ENCODE measurements at places on chromosomes 6 and 20.

GRCh38 chr20:61958773-61959700 lies 106.6 kb downstream of the TAF4 start:
- no peak for DNase-seq

GRCh38 chr6:122790028-122790422 lies 967 bp downstream of the SMPDL3A start:
- no peak for DNase-seq

- no peak for DNase-seq
These were observed 30.7 kb downstream of the PTPN1 start for GRCh38 chr20:50540620-50541605.

DNA sequence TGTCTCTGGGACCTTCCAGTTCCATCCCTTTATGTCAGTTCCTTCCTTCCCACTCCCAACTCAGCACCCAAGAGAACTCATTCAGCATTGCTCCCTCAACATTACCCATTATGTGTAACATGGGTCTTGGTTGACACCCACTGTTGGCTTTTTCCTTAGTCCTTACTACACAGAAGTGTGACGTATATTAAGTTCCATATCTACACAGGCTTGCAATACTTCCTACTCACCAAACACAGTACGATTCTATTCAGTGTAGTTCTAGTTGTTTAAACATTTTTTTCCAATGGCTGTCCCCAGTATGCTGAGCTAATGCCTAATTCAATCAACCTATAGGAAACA lies 37.7 kb downstream of the ARHGAP18 start:
- DNase-seq = no peak

DNA sequence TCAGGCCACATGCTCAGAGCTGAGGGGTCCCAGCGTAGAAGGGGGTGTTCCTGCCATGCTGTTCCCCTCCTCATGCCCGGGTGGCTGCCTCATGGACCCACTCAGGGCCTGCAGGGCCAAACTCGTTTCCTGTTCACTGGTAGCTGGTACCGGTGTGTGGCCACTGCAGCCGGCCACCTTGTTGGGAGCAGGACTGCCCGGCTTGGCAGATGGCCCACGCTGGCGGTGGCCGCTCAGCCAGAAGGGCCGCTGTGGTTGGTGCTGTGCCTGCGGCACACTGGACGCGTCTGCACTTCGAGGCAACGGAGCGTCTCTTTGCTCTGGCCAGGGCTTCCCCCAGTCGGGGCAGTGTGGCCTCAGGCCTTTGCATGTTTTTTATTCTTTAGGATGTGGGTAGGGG lies 10.0 kb upstream of the COL20A1 start:
- no peak for DNase-seq

DNA sequence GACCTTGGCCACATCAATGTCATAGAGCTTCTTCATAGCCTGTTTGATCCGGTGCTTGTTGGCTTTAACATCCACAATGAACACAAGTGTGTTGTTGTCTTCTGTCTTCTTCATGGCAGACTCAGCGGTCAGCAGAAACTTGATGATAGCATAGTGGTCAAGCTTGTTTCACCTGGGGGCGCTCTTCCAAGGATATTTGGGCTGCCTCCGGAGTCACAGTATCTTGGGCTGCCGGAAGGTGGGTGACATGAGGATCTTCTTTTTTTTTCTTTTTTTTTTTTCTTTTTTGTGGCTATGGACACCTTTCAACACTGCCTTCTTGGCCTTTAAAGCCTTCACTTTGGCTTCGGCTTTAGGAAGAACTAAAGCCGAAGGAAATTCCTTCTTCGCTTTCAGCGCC lies 244.6 kb downstream of the GJA1 start:
- DNase-seq = no peak

- DNase-seq = no peak
These were observed 55.0 kb upstream of the KCNK16 start for GRCh38 chr6:39377539-39377950.

GRCh38 chr6:157432231-157432891 lies 51.4 kb downstream of the ZDHHC14 start:
- DNase-seq = no peak

DNA sequence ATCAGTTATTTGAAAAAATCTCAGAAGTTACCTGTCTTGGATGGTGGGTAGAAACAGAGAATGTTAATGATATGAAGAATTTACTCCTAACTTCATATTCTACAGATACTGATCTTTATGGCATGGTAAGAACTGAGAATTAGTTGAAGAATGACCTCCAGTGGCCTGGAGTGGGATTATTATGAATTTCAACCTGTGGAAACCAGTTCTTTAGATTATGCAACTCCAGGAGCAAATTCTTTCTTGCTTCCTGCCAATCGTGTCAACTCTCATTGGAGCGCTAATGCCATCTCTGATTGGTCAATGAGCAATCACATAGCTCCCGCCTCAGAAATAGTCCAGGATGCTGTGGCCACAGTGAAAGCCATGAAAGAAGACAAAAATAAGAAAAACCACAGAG lies 40.6 kb downstream of the LYRM2 start:
- no peak for DNase-seq

DNA sequence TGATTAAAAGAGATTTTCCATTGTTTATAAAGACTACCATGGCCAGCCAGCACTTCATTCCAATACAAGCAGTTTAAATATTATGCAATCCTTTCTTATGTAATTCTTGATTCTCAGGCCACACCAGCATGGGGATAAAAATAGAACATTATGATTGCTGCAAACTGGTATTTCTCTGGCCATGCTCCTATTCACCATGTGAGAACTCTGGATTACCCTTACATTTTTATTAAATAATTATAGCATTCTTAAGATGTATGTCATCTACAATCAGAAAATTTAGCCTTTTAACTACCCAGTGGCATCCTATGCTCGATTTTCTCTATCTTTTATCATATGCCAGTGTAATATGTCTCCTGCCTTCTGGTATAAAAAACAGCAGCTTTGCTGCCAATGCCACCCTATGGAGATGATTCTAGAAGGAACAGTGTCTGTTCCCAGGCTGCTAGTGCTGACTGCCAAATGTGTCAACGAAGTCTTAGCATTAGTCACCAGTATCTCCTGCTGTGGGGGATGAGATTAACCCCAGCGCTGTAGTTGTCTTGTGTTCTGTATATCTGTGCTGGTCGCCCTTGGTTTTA lies 501.4 kb downstream of the BCKDHB start:
- no peak for DNase-seq

DNA sequence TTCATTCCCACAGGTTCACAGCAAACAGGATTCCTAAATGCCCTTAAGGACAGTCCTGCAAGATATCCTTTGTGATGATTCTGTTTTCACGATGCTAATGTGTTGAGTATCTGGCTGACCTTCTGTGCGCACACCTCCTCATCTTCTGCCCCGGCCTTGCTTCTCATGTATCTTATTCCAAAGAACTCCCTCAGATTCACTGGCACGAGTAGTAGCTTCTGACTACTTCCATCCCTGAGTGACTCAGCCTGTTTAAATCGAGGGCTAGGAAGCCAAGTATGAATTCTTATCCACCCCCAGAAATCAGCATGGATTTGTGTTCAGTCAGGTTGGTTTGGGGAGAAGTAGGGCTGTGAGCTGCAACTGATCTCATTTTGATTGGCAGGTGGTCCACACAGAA lies 190.2 kb upstream of the SNX9 start:
- DNase-seq = no peak

- DNase-seq = no peak
These were observed 3.9 kb downstream of the TXLNB start for GRCh38 chr6:139287868-139288267.

- DNase-seq = no peak
These were observed 9.3 kb downstream of the GFRA4 start for GRCh38 chr20:3653921-3654320.

- no peak for DNase-seq
These were observed 152.5 kb downstream of the IBTK start for GRCh38 chr6:82095091-82095490.

- no peak for DNase-seq
These were observed 994.7 kb upstream of the EPHA7 start for GRCh38 chr6:94414041-94414440.

DNA sequence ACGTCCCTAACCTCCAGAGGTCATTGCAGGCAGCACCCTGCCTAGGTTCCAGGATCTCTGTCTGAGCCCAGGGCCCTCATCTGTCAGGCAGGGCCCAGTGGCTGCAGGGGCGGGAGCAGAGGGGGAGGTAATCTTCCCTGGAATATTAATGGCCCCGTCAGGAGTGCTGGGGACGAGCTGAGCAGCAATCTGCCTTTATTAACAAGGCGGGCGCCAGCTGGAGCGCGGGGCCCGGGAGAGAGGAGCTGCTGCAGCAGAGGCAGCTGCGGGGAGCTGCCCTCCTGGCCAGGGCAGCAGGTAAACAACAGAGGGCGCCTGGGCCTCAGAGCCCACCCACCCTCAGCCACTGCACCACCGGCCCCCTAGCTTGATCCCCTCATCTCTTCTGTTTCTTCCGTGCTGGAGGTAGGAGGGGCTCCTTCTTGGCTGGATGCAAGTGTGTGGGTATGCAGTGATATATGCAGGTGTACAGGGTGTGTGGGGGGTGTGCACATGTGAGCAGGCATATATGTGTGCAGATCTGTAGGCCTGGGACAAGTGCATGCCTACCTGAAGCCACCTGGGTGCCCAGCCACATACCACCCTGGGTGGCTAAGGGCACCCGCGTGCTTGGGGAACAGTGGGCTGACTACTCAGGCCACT lies 131.8 kb upstream of the MLN start:
- DNase-seq = no peak

DNA sequence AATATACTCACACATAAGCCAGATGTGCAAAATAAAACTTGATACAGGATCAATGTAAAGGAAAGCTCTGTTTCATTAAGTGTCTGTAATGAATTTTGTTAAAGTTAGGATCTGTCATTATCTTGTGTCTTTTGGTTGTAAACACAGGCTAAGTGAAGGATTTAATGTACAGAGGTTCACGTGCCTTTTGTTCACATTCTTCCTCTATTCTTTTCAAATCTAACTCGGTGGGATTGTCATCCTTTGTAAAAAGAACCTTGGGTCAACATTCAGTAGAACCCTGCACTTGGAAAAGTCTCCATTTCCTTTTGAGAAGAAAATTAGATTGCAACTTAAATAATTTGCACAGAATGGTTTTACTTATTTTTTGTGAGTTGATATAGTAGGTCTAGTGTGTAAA lies 7.7 kb upstream of the LIN28B start:
- no peak for DNase-seq

DNA sequence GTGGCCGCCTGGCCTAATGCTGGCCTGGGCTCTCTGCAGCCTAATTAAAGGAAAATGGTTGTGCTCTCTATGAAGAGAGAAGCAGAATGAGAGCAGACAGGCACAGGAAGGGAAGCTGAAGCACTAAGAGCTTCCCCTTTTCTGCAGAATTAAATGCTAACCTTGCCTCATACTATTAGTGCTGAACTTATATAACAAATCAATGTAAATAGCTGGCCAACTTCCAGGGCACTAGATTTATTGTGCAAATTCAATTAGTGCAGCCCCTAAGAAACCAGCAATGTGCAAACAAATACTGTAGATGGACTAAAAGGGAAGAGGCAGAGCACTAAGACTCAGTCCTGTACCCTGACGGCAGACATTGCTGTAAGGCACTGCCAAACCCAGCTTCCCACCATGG lies 36.1 kb upstream of the INSM1 start:
- no peak for DNase-seq

All from stimulated activated CD4-positive, alpha-beta T cell treated with anti-CD3 and anti-CD28 coated beads, Interleukin-4, amount 100 ng/mL, for 4 hours (primary cell).